Breast epithelium (tissue), 4 donors: ENCODE measurements at places on chromosomes 5 and 9.

- peak; percentile 79 for DNase-seq
Measured at GRCh38 chr5:56908942-56909293, 478 bp upstream of the SETD9 start.

GRCh38 chr9:135374591-135374990 lies 105.0 kb upstream of the PPP1R26 start:
- no peak for DNase-seq

GRCh38 chr5:175853573-175854230 lies 17.7 kb upstream of the CPLX2 start:
- no peak for DNase-seq

DNA sequence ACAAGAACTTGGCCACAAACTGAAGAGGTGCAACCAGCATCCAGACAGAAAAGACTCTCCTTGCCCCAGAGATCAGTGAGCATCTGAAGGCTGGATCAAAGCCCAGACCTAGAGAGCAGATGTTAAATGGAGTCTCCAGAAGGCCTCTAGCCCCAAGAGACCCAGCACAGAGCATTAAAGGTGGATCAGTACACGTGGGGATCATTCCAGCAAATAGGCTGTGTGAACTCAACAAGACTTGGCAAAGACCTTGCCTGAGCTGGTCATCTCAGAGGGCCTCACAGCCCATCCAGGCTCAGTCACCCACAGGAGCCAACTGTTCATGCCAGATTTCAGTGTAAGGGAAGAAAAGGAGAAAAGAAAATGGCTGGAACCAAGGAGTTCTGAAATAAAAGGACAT lies 214.0 kb downstream of the ENC1 start:
- DNase-seq, result no peak

- no peak for DNase-seq
Measured at GRCh38 chr5:8784692-8785091, 761.2 kb downstream of the SEMA5A start.

GRCh38 chr5:128081111-128081851 lies 2.3 kb upstream of the SLC12A2 start:
- no peak for DNase-seq

- no peak for DNase-seq
Measured at GRCh38 chr5:175520873-175521272, 42.5 kb downstream of the SFXN1 start.

DNA sequence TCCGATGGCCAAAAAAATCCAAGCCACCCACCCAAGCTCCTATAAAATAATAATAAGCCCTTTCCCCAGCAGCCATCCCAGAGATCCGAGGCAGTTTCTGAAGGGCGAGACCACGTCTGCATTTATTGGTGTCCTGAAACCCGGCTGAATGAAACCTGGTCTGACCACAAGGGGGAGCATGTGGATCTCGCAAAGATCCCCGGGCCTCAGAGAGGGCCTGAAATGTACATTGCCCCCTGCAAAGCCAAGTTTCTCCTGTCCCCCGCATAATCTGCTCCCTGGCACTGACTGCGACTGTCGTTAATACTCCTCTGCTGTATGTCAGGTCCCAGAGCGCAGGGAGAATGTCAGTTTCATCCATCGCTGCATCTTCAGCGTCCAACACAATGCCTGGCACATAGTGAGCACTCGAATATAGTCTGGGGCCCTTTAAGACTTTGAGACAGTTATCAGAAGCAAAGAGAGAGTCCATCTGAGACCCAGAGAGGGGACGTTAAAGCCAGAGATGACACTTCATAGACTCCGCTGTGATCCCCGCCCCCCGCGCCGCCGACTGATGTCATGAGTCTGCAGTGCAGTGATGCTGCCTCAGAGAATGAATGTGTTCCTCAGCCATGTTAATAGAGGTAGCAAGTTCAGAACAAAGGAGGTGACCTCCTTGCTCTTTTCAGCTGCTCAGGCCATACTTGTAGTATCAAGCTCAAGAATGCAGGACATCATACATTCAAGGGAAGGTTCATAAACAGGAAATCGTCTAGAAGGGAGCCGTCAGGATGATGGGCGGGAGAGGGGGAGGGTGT lies 74.5 kb upstream of the BARHL1 start:
- peak; percentile 27 for DNase-seq

GRCh38 chr9:78171651-78172050 lies 64.2 kb upstream of the CEP78 start:
- DNase-seq, result no peak

DNA sequence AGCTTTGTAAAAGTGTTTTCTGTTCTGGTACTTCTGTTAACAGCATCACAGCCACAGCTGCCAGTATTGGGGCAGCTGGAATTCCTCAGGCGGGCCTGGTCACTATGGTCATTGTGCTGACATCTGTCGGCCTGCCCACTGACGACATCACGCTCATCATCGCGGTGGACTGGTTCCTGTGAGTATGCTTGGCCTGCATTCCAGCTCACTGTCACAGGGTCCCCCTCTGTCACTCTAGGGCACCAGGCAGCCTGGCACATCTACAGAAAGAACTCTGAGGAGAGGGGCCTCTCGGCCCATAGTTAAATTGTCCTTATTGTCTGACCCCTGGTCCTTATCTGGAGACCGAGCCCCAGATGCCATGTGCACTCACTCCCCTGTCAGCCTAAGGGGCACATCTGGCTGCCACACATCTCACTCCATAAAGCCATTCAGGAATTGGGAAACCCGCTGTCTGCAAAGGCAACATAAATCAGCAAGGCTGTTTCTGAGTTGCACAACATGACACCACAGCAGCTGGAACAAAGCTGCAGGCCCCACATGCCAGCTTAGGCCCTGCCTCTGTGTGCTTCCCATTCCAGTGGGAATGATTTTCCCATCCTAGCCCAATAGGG lies 77.5 kb downstream of the SLC1A3 start:
- DNase-seq, result no peak
